ENCODE measurements at places on chromosomes 13 and 19.
A peak's percentile ranks its signal among the peaks of the same experiment; 100 is the strongest.

GRCh38 chr19:40383668-40384248 is 6.2 kb downstream of the HIPK4 start:
- no peak for DNase-seq

GRCh38 chr13:29509999-29510589 is 85.4 kb downstream of the SLC7A1 start:
- DNase-seq, result no peak

GRCh38 chr19:40165362-40165937 is 25.8 kb upstream of the MAP3K10 start:
- peak; percentile 65 for DNase-seq

- no peak for DNase-seq
Measured at GRCh38 chr13:42215578-42216421, 56.2 kb upstream of the AKAP11 start.

- DNase-seq, result no peak
Measured at GRCh38 chr19:42655748-42656147, 61.0 kb upstream of the CEACAM8 start.

DNA sequence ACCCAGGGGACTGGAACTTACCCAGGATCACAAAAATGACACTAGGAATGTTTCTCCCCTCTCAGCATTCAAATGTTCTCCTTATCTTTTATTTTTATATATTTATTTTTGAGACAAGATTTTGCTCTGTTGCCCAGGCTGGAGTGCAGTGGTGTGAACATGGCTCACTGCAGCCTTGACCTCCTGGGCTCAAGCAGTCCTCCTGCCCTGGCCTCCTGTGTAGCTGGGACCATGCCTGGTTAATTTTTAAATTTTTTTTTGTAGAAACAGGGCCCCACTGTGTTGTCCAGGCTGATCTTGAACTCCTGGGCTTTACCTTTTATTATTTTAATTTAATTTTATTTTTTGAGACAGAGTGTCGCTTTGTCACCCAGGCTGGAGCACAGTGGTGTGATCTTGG is 108.2 kb downstream of the PCCA start:
- DNase-seq, result no peak

DNA sequence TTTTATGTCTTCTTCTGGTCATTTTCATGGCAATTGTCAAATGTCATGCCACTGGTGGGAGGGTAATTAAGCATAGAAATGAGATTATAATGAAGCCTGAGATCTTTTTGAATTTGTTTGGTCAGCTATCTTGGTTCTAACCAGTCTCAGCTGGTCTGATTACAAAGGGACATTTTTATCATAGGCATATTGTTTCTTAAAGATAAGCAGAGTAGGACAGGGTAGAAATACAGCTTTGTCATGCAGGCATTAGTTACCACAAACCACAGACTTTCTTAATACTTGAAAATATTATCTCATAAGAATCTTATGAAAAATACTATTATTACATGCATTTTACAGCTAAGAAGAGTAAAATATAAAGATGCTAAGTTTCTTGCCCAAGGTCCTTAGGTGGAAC is 1761.5 kb downstream of the PCDH9 start:
- no peak for DNase-seq

- no peak for DNase-seq
Measured at GRCh38 chr13:108402850-108403249, 133.3 kb downstream of the TNFSF13B start.

GRCh38 chr19:1037621-1038064 is 2.3 kb upstream of the ABCA7 start:
- DNase-seq, result no peak

DNA sequence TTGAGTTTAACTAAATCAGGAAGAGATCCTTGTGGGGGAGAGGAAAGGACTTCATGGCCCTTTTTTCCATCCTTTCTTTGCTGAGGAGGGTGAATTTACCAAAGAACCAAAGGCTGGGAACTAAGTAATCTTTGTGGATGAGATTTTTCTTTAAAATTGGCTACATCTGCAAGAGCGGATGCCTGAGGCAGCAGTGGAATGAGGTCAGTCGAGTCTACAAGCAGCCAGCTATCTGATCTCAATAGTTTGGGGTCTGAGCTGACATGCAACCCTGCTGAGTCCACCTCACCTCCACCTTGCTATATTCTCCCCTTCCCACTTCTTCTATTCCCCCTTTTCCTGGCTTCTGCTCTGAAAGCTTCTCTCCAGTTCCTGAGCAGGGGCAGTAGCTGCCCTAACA is 3.6 kb upstream of the DNAJC15 start:
- DNase-seq, result no peak

DNA sequence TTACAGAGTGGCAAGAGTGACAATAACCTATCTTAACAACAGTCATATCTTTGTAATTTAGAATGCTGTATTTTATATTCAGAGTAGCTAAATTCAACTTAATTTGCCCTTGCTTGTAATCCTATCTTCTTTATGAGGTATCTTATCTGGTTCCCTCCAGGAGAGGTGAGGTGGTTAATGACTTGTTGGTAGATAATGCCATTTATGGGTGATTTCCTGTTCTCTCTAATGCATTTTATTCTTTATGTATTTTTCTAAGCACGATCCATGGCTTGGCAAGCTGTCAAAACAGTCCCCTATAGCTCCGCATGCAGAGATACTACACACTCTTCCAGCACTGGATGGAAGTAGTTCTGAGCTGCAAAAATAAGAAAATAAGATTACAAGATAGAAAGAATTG is 267.9 kb downstream of the LMO7 start:
- DNase-seq, result no peak

DNA sequence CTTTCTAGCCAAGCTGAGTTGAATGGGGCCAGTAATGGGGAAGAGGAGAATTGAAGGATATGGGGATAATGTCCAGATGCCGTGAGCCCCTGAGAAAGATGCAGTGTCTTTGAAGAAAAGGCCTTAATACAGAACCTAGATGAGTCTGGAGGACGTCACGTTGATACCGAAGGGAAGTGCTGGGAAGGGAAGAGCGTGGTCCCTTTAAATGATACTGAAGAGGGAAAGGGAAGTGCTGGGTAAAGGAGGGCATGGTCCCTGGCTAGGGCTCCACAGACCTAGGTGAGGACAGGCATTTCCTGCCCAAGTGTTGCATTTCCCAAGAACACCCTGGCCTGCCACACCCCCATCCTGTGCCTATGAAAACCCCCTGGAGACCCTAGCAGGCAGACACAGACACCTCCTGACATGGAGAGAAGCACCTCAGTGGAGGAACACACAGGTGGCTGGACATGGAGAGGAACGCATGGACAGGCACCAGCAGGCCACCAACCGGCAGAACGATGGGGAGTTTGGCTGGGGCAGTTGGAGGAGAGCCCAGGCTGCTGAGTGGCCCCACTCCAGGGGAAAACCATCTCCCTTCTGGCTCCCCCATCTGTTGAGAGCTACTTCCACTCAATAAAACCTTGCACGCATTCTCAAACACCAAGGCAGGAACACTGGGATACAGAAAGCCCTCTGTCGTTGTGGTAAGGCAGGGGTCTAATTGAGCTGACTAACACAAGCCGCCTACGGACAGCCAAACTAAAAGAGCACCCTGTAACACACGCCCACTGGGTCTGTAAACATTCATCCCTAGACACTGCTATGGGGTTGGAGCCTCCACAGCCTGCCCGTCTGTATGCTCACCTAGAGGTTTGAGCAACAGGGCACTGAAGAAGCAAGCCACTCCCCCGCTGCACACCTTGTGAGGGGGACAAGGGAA is 34.9 kb upstream of the POMP start:
- DNase-seq, result no peak

DNA sequence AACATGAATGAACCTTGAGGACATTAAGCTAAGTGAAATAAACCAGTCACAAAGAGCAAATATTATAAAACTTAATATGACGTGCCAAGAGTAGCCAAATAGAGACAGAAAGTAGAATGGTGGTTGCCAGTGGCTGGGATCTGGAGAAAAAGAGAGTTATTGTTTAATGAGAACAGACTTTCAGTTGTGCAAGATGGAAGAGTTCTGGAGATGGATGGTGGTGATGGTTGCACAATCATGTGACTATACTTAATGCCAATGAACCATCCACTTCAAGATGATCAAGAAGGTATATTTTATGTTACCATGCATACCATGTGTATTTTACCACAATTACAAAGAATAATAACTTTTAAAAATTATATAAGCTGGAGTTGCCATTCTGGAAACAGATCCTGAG is 65.7 kb upstream of the MTIF3 start:
- no peak for DNase-seq

GRCh38 chr19:51441410-51442390 is 16.6 kb downstream of the SIGLEC8 start:
- peak; percentile 87 for DNase-seq

GRCh38 chr19:16417660-16418596 is 53.8 kb downstream of the EPS15L1 start:
- DNase-seq, result peak; percentile 82

DNA sequence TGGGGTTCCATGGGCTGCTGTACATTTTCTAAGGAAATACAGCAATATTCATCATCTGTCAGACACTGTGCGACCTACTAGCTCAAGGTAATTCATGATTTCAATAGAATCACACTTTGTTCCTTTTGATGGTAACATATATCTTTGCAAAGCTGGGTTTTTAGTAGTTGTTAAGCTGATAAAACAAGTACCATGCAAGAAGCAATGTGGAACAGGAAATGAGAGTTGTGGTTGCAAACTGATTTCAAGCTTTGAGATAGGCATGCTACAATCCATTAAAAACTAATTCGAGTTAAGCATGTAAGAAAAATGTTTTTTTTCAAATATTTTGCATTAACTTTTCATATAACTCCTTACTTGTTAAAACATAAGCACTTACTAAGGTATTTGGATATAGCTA is 6.8 kb upstream of the MBNL2 start:
- no peak for DNase-seq

DNA sequence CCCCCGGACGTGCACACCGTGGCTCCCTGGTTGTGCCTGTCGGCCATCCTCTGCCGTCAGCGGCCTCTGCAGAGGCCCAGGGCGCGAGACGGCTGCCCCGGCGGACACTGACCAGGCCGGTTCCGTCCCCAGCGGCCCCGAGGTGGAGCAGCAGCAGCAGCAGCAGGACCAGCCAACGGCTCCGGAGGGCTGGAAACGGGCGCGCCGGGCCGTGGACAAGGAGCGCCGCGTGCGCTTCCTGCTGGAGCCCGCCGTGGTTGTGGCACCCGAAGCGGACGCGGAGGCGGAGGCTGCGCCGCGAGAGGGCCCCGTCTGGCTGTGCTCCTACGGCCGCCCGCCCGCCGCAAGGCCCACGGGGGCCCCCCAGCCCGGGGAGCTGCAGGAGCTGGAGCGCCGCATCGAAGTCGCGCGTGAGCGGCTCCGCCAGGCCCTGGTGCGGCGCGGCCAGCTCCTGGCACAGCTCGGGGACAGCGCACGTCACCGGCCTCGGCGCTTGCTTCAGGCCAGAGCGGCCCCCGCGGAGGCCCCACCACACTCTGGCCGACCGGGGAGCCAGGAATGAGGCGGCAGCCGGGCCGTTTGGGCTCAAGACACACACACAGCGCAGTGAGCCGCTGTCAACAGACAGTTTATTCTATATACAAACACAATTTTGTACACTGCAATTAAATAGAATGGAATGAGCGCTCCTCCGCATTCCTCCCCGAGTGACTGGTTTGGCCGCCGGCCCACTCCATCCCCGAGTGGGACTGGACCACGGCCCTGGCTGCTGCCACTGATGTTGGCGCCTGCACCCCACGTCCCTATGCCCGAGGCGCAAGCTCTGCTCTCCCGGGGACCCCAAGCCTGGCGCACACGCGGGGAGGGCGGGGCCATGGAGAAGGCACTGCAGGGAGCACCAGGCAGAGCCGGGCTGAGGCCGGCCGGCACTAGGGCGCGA is 9.1 kb downstream of the GRIN3B start:
- DNase-seq, result no peak

- DNase-seq, result no peak
Measured at GRCh38 chr19:8149261-8150094, at the start of gene FBN3. Gene FBN3, minus strand, starts transcription at chr19:8149592. Its CDS starts 2,112 bp downstream, at chr19:8147480.

- DNase-seq, result no peak
Measured at GRCh38 chr19:42255766-42256745, 1.1 kb upstream of the ERF start.

GRCh38 chr19:55666343-55667005 is 8.6 kb upstream of the EPN1 start:
- DNase-seq, result no peak

GRCh38 chr13:45630791-45631190 is 15.3 kb upstream of the ERICH6B start:
- no peak for DNase-seq

GRCh38 chr19:52398081-52398441 is 412 bp downstream of the ZNF528 start:
- no peak for DNase-seq

- DNase-seq, result no peak
Measured at GRCh38 chr13:53152057-53152421, 123.4 kb downstream of the OLFM4 start.

DNA sequence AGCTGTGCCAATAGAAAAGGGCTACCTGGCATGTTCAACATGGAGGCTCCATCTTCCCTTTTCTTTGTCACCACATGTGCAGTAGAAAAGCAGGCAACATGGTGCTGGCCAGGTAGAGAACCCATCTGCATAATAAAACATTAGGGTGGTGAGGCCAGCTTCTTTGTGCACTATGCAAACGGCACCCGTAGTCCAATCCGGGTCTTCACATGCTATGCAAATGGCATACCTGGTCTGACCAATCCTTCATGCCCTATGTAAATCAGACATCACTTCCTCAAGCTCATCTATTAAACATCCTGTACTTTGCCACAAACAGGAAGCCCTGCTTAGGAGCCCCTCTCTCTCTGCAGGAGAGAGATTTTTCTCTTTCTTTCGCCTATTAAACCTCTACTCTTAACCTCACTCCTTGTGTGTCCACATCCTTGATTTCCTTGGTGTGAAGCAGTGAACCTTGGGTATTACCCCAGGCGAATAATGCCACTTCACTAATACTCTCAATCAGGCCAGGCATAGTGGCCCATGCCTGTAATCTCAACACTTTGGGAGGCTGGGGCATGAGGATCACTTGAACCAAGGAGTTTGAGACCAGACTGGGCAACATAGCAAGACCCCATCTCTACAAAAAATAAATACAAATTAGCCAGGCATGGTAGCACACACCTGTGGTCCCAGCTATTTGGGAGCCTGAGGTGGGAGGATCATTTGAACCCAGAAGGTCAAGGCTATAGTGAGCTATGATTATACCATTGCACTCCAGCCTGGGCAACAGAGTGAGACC is 111.3 kb upstream of the MRI1 start:
- no peak for DNase-seq

DNA sequence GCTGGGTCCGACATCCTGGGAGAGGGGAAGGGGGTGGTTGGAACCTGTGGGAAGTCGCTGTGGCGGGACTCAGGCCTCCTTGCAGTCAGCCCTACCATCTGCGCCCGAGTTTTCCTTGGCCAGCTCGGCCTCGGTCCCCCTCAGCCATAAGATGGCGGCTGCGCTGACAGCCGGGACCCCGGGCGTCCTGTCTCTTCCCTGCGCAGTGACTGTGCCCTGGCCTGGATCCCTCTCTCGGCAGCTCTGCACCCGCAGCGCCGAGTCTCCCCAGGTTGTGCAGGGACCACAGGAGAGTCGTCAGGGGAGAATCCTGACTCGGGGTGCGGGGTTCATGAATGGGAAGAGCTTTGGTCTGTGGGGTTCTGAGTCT is 345 bp downstream of the ZNF257 start:
- no peak for DNase-seq

GRCh38 chr13:30770929-30771328 is 35.6 kb downstream of the ALOX5AP start:
- DNase-seq, result no peak

GRCh38 chr13:76461999-76462398 is 424.2 kb downstream of the KCTD12 start:
- DNase-seq, result no peak

GRCh38 chr19:19229701-19230100 is 17.9 kb downstream of the NCAN start:
- DNase-seq, result no peak

- DNase-seq, result no peak
Measured at GRCh38 chr13:93687261-93687660, 460.7 kb downstream of the GPC6 start.

Data from CD4-positive, alpha-beta T cell treated with Interleukin-1 beta for 1 hour (primary cell).